ENCODE measurements at places on chromosomes 12 and 14.

DNA sequence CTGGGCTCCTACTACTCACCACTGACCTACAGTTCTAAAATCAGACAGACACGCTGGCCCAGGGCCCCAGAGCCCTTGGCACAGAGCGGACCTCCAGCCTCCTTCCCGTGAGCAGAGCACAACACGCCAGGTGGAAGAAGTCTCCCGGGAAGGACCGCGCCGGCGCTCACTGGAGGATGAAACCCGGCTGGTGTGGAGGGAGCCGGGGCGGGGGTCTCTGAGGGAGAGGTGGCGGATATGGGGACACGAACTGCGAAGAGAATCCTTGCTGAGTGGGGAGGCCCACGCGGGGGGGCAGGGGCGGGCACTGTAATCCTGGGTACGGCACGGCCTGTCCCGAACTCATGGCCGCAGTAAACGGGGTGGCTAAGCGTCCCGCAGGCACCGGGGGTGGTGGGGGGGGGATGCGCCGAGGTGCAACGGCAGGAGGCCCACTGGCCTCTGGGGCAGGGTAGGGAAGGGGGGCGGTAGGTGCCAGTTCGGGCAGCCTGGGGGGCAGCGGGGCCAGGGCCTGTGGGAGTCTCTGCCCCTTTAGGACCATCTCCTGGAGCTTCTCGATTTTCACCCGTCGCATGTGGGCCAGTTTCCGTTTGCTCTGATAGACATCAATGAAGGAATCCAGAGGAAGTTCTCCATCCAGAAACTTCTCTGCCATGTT is 28.8 kb downstream of the VPS37B start:
- no peak for DNase-seq

DNA sequence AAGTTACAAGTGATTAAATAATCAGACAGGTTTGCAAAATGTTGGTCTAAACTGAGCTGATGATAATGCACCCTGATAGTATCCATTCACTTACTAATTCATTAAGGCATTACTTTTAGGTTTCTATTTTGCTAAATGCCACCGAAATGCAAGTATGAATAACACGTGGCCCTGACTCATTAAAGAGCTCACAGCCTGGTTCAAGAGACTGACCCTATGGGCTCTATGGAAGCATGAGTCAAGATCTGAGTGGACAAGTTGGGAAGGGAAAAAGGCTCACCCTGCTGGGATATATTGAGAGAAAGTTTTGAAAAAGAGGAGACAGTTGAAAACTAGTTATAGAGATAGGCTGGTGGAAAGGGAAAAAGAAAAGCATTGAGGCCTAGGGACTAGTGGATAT is 14.8 kb upstream of the LRRC9 start:
- no peak for DNase-seq

DNA sequence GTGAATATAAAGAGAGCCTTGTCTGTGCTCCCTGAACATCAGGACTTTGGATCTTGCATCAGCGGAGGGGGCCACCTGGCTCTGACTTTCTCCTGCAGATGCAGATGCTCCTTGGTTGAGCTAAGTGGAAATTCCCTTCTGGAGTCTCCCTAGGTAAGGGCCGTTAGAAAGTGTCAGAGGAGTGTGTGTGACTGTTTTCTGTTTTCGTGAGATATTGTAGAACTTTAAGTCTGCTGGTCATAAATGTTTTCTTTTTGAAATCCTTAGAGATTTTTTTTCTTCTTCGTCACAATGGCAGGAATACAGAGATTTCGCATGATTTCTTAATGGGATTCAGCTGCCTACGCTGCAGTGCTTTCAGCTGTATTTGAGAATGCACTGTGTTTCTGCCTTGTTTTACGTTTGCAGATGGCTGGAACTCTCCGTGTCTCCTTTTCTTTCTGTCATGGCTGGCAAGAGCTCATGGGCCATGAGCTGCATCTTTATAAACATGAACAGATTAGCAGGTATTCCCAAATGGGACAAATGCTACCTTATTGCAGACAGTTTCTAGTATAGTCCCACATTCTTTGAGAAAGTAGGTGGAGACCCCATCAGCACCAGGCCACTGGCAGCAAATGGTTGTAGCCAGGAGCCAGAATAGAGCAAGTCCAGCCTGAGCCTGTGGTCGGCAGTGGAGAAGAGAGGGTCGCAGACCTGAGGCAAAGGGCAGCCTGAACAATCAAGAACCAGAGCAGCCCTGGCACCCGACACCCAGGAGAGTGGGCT is 76.2 kb upstream of the FRMD6 start:
- no peak for DNase-seq

GRCh38 chr12:6723607-6724408 is at the start of gene COPS7A:
Gene COPS7A, plus strand, starts transcription at chr12:6724046. Its CDS starts 611 bp downstream, at chr12:6724657.
- DNase-seq, result peak; percentile 100

- no peak for DNase-seq
These were observed 16.6 kb downstream of the ACTR10 start for GRCh38 chr14:58216544-58216943.

GRCh38 chr12:54352891-54353874 is 11.1 kb downstream of the GPR84 start:
- DNase-seq, result peak; percentile 57

All from NCI-H345 (cell line).